H9 (cell line): ENCODE measurements at places on chromosomes 5 and 9. TPM values are rescaled to one million over a fixed set of nuclear protein-coding genes. Genes with fewer than 3 reads are reported as not detected.

DNA sequence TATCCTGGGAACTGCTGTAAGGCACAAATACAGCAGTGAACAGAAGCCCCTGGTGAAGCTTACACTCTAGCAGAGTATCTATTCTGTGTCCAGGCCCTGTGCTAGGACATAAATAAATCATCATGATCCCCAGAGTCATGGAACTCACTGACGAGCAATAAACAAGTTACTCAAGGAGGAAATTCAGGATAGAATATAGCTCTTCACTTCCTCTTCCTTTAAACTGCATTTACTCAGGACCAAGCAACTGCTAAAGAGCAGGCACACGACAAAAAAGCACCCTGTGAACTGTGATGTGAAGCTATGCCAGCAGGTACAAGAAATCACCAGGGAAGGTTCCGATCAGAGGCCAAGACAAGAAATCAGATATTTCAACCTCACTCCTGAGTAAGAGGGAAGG lies 47.8 kb upstream of the NR5A1 start:
- no peak for DNase-seq

GZMA gene
- not detected in 2 replicates for total RNA-seq

BARHL1 gene
- not detected in 2 replicates for total RNA-seq

GRCh38 chr5:1118231-1118698 lies 6.4 kb upstream of the SLC12A7 start:
- DNase-seq = no peak

LCN2 gene
- total RNA-seq = not detected in 2 replicates

TAF1L gene
- total RNA-seq = not detected in 2 replicates

DNA sequence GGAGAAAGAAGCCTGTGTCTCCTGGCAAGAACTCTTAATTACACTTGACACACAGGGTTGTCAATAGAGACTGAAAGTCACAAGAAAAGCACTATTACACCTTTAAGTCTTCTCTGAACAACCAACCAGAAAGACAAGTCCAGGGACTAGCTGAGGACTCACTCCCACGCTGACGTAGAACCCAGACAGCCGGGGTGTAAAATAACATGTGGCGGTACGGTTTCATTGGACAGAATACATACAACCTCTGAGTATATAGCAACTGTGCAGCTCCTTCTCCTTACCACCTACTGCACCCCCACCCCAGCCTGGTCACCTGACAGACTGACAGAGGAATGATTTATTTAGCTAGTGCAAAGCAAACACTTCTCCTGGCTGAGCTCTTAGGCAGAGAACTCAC lies 103.4 kb upstream of the RASEF start:
- no peak for DNase-seq

SMIM33 gene
- not detected in 2 replicates for total RNA-seq

DNA sequence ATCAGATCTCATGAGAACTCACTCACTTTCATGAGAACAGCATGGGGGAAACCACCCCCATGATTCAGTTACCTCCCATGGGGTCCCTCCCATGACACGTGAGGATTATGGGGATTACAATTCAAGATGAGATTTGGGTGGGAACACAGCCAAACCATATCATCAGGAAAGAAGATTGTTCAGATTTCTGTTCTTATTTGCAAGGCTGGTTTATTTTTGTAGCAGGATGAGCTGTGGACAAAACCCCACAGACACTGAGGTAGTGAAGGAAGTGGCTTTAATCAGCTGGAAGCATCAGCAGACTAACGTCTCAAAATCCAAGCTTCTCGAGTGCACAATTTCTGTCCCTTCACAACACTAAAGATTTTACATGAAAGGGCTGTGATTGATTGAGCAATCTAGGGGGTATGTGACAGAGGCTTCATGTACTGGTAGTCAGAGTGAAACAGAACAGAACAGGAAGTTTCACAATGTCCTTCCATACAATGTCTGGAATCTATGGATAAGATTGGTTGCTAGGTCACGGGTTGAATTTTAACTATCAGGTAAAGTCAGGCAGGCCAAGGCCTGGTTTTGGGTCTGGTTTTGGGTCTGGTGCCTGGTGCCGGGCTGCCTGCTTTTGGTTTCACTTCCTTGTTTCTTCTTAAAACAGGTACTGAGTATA lies 91.3 kb upstream of the ZNF366 start:
- no peak for DNase-seq

CD180 gene
- total RNA-seq = not detected in 2 replicates

DNA sequence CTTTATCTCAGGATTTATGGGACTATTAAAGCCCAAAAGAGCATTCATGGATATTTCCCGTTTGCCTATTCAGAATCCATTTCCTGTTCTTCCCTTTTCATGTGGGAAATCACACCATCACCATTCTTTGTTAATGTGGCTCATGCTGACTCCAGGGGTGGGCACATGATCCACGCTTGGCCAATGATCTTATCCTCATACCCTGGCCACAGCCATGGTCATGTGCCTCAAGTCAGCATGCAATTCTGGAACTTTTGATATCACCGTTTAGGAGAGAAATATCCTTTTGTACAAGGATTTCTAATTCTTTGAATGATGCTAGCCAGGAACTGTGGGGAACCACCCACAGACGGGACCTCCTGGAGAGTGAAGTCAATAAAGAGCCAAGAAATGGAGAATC lies 272.2 kb downstream of the PRELID2 start:
- no peak for DNase-seq

- no peak for DNase-seq
Observed at GRCh38 chr5:19880458-19880857, 107.5 kb downstream of the CDH18 start.

DNA sequence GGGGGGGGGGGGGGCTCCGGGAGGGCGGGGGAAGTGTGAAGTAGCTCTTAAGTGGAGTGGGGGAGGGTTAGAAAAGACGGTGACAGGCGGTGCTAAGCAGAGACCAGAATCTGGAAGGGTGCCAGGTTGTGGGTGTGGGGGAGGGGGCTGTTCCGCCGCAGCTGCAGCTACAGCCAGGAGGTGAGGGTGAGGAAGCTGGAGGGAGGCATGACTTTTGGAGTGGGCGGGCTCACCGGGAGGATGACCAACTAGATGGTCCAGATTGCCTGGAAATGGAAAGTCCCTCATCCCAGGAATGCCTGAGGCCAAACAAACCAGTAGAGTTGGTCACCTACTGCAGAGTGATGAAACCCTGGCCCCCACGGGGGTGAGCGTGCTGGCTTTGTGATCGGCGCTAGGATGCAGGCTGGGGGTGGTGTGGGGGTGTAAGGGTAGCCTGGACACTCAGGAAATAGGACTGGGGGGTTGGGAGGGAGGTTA lies 158.1 kb upstream of the SHB start:
- DNase-seq = peak; percentile 78

GRCh38 chr5:72673623-72674022 lies 142.8 kb upstream of the TNPO1 start:
- no peak for DNase-seq

GRCh38 chr5:117813850-117814249 lies 1174.5 kb downstream of the DTWD2 start:
- DNase-seq = no peak

ABITRAM gene
- total RNA-seq = 10.9 and 11.7 TPM in 2 replicates

DNA sequence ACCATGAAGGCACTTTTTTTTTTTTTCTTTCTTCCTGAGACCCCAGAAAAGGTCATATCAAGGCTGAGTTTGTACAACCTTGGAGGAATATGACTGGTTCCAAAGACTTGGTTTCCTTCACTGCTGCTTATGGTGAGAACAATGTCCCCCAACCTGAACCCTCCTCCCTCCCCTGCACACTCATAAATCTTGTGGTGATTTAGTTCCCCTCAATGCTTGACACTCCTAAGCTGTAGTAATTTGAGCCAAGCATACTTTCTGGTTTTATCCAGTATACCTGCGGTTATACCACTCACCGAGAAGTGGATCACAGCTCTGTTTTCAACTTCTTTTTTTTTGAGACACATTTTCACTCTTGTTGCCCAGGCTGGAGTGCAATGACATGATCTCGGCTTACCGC lies 149.9 kb upstream of the KLF4 start:
- no peak for DNase-seq

- DNase-seq = no peak
Observed at GRCh38 chr5:147410496-147411358, 99.1 kb downstream of the DPYSL3 start.

- no peak for DNase-seq
Observed at GRCh38 chr5:172705576-172706084, 64.6 kb downstream of the NEURL1B start.

DNA sequence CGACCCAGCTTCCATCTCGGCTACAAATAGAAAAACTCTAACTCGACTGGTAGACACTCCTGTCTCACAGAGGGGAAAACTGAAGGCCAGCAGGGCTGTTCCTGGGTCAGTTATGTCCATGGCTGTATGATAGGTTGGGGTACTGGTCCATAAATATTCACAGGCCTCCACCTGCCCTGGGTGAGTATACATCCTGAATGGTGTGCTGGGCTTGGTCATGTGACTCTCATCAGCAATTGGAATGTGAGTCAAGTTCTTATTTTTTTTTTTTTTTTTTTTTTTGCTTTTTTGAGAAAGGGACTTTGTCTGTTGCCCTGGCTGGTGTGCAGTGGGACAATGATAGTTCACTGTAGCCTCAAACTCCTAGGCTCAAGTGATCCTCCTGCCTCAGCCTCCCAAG lies 58.3 kb upstream of the NEK6 start:
- no peak for DNase-seq

DNA sequence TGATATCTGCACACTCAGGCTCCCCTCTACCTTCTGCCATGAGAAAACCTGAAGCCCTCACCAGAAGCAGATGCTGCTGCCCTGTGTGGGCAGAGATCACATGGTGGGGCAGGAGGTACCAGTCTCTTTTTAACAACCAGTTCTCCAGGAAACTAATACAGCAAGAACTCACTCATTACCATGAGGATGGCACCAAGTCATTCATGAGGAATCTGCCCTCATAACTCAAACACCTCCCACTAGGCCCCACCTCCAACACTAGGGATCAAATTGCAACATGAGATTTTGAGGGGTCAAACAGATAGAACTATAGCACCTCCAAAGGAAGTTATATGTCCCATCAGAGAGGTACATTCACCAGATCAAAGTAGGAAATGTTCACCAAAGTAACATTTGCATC lies 136.3 kb upstream of the SHB start:
- no peak for DNase-seq

GRCh38 chr5:55338810-55339243 lies 31.0 kb downstream of the MTREX start:
- no peak for DNase-seq

GRCh38 chr9:91033797-91034196 lies 232.2 kb downstream of the SYK start:
- DNase-seq = peak; percentile 72

- peak; percentile 78 for DNase-seq
Observed at GRCh38 chr5:73039082-73039481, 81.3 kb upstream of the TMEM171 start.

GRCh38 chr5:67414712-67415111 lies 218.1 kb upstream of the CD180 start:
- DNase-seq = peak; percentile 26

DNA sequence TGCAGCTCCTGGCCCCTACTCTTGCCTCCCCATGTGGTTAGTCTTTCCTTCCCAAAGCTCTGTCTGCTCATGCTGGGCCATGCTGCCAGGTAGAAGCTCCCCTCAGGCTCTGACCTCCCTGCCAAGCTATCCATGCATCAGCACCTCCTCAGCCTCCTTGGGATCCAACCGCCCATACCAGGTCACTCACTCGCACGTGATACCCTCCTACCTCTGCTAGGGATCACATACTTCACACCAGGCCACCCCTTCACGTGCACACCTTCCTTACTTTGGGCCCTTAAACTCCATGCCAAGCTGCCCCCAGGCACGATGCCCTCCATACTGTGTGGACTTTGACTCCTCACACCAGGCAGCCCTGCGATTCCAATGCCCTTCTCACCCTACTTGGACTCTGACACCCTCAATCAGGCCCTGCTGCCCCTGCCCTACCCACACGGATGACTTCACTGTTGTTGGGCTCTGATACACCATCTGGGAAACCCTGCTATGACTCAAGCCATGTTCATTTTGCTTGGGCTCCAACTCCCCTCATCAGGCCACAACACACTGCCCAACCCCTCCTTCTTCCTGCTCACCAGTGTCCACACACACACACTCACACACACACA lies 34.1 kb downstream of the ZNF483 start:
- DNase-seq = no peak

SLC23A1 gene
- total RNA-seq = not detected in 2 replicates

GRCh38 chr9:3014178-3014577 lies 170.3 kb upstream of the PUM3 start:
- no peak for DNase-seq

DNA sequence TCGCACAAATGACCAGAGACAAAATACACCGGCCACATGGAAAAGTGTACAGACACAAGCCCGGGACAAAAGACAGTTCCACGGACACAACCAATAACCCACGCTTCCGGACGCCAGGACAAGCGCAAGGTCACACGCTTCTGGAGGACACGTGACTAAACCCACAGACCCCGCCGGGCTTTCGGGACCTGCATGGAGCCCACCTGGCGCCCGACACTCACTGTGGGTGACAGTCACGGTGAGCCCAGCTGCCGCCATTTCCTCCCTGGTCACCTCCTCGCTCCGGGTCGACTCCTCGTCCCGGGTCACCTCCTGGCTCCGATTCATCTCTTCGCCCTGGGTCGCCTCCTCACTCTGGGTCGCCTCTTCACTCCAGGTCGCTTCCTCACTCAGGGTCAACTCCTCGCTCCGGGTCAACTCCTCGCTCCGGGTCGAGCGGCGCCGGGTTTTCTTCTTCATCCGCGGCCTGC lies 470 bp downstream of the BAG1 start:
- DNase-seq = peak; percentile 39
